ENCODE measurements at places on chromosomes 12 and 14.

DNA sequence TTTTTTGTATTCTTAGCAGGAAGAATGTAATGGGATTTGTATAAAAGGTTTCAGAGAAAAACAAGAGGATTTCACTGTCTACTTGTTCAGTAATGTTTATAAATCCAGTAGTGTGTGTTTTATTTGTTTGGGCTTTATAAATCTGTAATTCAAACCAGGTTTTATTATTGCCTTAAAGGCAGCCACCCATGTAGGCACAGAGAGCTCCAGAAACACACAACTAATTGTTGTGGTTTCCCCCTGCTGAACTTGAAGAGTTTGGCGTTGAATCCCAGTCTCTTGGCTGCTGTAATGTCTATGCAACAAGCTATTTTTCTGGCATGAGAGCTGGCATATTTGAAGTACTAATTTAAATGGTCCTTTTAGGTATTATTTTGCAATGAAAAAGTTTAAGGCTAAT is 63.4 kb upstream of the SLCO1C1 start:
- DNase-seq = no peak

DNA sequence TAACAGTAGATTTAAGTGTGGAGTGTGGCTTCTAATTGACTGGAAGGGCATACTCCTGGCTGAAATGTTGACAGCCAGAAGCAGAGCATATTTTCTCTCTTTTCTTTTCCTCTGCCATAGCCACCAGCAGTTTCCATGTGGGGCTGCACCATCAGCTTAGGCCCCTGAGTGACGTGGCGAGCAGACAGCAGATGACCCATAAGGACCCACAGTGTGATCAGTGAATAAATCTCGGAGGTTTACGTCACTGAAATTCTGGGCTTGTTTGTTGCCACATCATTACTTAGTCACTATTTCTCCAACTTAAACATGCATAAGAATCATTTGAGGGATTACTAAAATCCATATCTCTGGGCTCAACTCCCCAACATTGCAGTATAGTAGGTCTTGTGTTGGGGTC is 549.7 kb upstream of the TMEM132C start:
- DNase-seq = no peak

GRCh38 chr14:22830443-22831010 is 840 bp downstream of the MRPL52 start:
- no peak for DNase-seq

DNA sequence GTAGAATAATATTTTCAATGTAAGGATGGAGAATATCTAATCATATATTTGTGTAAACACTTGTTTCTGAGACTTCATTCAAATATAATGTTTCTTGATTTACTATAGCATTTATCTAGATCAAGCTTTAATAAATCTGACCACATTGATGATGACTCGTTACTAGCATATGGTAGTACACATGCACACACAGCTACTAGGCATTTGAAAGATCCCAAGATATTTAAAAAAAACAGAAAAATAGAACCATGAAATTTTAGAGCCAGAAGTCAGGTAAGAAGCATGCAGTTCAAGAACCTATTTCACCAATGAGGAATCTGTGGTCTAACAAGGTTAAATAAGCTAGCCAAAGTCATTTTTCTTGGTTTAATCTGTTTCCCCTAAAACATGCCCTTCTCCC is 32.0 kb downstream of the DCP1B start:
- no peak for DNase-seq
